ENCODE measurements at places on chromosomes 3 and 15. TPM values are rescaled to one million over a fixed set of nuclear protein-coding genes. Genes with fewer than 3 reads are reported as not detected.

The FETUB gene
- not detected for total RNA-seq

The GOLGA6L10 gene
- total RNA-seq, result 10.2 TPM

The SLC15A2 gene
- 2.3 TPM for total RNA-seq

The SST gene
- total RNA-seq, result 738 TPM

The ROBO1 gene
- total RNA-seq, result 9.9 TPM

The ALDH1L1 gene
- 65.3 TPM for total RNA-seq

The SPTSSB gene
- not detected for total RNA-seq

The INSYN1 gene
- total RNA-seq, result 3.6 TPM

The KIF23 gene
- total RNA-seq, result 0.99 TPM

The MITF gene
- 9.3 TPM for total RNA-seq

Data from body of pancreas (tissue), 4 donors.